Cortex of kidney (tissue), 1 donor: ENCODE measurements at places on chromosomes 11 and 22.

DNA sequence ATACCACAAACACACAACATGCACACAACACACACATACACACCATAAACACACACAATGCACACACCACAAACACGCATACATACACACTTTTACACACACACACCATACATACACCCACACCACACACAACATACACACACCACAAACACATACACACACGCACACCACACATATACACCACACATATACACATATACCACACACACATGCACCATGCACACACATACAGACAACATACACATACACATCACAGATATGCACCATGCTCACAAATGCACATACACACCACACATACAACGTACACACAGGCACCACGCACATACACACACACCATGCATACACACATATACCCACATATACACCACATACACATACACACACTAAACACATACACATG is 11.7 kb upstream of the B4GALNT4 start:
- no peak for DNase-seq

DNA sequence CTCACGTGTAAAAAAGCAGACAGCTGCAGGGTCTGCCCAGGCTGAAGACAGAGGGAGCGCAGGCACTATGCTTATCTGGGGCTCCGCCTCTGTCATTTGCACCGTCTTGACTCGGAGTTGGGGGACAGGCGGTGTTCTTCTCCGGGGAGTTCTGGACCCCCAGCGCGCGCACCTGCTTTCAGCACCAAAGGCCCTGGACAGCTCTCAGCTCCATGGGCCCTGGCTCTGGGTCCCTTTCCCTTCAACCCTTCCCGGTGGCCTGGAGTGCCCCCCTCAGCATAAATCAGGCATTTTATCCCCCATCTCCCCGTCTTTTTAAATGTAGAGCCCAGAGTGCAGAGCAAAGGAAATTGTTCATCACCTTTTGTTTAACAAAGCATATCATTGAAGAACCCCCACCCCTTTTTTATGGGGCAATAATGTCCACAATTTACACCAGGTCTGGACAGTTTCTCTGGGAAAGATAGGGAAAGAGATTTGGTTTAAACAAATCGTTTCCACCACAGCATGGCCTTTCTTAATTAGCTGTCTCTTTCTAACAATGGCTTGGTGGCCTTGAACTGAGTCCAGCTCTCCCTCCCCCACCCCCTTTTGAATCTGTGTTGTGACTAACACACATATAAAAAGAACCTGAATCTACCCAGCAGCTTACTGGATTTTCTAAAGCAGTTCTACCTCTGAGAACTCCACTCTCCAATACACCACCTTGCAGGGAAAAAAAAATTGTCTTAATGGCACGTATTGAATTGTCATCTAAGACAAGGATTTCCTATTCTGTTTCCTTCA is 1.7 kb downstream of the SEZ6L start:
- DNase-seq: no peak

GRCh38 chr11:203056-203944 is 3.9 kb downstream of the BET1L start:
- no peak for DNase-seq

DNA sequence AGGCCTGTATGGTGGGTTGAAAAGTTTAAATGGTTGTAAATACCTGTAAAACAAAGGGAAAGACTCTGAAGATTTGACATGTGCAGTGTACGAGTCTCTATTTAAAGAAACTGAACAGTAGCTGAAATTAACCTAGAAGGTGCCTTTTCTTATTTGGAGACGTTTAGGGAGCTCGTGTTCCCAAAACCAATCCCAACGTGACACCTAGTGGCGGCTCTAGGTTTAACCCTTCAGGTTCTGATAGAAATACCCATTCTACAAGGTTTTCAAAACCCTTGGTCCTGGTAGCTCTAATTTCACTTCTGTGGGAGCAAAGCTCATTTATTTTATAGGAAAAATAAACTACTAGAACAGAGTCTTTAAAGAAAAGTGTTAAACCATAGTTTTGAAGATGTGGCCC is 258.3 kb downstream of the LRRC4C start:
- no peak for DNase-seq

GRCh38 chr11:86151174-86152005 is 82.5 kb upstream of the PICALM start:
- no peak for DNase-seq

DNA sequence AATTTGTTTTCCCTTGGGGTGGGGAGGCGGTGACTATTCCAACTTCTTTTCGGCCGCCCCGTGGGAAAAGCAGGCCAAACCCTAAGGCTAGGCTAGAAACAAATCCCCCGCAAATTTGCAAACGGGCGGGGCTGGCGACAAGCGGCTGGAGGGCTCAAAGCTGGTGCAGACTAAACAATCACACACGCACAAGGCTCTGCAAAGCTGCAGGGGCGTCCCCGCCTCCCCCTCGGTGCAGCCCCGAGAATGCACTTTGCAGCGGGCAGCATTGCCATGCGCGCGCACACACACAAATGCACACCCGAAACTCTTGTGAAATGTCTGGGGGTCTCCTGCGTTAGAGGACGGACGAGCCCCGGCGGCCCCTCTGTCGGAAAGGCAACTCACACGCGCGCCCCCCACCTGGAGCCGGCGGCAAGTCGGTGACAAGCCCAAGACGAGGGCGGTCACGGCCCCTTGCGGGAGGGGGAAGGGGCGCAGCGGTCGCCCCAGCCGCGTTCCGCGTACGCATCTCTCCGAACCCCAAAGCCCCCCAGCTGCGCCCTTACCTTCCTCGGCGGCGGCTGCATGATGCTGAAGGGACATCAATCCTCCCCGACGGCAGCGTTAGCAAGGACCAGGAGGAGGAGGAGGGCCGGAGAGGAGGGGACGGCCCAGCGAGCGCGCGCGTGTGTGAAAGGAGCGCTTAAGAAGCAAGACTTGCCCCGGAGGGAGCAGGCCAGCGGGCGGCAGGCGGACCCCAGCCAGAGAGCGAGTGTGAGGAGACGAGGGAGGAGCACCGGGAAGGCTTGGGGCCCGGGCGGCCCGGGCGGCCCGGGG is 600 bp downstream of the FCHSD2 start:
- DNase-seq: no peak

- no peak for DNase-seq
Measured at GRCh38 chr11:95584180-95584579, 205.4 kb downstream of the FAM76B start.

DNA sequence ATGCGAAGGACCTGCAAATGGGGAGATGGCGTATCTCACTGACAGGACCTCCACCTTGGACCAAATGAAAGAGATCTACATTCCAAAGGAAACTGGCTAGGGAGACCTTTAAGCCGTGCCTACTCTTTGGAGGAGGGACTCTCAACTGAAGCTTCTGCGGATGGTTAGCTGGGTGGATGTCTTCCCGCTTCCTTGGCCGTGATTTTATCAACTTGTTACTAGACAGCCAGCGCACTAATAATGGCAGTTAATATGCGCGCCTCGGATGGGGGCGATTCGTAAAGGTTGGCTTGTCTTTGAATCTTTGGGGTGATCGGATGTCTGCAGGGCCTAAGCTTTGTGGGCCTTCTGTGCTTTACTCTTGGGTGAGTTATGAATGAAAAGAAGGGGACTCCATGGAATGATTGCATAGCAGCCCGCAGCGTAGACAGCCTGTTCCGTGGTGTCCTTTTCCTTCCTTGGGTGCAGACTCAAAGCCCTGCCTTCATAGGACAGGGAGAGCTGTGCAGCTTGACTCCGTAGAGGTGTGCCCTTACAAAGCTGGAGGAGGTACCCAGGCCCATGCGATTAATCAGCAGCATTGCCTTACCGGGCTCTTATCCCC is 1.5 kb downstream of the ZNRF3 start:
- no peak for DNase-seq

DNA sequence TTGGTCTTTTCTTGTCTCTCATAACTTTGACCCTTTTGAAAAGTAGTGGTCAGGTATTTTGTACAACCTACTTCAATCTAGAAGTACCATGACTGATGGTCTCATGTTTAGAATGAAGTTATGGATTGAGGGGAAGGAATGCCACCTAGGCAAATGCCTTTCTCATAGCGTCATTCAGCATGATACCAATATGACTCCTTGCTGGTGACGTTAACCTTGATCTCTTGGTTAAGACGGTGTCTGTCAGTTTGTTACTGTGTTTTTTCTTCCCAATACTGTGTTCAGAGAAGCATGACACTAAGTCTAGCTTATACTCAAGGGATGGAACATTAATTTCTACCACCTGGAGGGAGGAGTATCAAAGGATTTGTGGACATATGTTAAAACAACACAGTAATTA is 130.9 kb downstream of the KIF18A start:
- no peak for DNase-seq

DNA sequence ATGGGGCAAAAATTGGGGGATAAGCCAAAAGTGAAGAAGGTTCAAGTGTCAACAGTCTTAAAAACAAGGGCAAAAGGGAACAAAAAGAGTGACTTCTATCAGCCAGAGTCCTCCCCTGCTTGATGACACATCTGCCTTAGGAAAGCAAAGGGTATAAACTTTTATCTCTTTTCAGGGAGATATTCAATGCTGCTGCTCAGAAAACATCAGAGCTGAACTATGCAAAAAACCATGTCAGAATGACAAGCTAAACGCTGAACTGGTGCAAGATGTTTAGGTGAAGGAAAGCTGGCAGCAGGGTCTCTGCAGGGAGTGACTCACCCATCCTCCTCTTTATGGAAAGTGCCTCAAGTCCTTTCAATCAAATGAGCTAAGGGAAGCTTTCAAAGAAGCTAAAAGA is 24.7 kb downstream of the ALG9 start:
- no peak for DNase-seq

GRCh38 chr11:128956401-128957201 is 13.9 kb upstream of the TP53AIP1 start:
- DNase-seq: no peak

- DNase-seq: no peak
Measured at GRCh38 chr11:61699737-61700160, 19.6 kb downstream of the DAGLA start.

DNA sequence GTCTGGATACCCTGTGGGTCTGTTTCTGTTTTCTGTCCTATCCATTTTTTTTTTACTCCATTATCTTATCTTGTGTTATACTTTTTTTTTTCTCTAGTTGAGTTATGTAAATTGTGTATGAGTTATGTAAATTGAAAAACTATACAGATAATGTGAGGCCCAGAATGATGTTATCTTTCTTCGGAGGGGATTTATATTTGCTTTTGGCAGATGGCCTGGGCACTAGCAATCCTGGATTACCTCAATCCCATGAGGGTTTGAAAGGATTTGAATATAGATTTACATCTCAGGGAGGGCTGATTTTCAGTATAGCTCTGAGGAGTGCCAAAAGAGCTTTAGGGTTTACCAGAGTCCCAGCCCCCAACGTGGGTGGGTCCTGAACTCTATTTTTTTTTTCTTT is 71.0 kb downstream of the CSTPP1 start:
- DNase-seq: no peak

GRCh38 chr11:66857234-66857926 is 516 bp downstream of the LRFN4 start:
- no peak for DNase-seq

DNA sequence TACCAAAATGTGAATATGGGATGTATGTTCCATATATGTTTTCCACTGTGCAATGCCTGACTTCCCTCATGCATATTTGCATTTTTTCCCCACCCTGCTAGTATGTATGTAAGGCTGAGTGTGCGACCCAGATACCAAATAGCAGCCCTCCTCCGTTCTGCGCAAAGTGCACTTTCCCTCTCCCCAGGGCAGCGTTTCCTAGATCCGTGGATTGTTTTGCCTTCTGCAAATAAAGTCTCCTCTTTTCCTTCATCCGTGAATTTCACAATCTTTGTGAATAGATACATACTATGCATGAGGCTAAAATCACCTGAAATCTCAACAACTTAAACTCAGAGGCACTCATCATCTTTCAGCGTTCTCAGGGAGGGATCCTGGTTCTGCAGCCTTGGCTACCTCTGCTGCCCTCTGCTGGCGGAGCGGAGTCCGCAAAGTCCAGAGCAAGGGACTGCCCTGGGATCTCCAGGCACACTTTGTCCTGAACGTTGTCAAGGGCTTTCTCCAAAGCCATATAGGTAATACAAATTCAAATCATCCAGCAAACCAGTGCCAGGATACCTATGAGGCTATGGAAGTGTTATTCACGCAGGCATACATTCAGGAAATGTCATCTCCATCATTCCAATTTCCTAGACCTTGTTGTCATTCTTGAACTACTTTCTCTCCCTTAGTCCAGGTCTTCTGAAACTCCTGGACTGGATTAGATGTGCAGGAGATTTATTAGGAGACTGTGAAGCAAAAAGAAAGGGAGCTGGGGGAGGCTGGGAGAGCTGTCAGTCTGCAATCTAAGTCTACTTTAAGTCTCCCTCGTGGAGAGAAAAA is 53.1 kb downstream of the CNTF start:
- DNase-seq: no peak

GRCh38 chr11:92931746-92932422 is 37.6 kb upstream of the MTNR1B start:
- no peak for DNase-seq

GRCh38 chr11:7555052-7555699 is 41.4 kb downstream of the PPFIBP2 start:
- no peak for DNase-seq

DNA sequence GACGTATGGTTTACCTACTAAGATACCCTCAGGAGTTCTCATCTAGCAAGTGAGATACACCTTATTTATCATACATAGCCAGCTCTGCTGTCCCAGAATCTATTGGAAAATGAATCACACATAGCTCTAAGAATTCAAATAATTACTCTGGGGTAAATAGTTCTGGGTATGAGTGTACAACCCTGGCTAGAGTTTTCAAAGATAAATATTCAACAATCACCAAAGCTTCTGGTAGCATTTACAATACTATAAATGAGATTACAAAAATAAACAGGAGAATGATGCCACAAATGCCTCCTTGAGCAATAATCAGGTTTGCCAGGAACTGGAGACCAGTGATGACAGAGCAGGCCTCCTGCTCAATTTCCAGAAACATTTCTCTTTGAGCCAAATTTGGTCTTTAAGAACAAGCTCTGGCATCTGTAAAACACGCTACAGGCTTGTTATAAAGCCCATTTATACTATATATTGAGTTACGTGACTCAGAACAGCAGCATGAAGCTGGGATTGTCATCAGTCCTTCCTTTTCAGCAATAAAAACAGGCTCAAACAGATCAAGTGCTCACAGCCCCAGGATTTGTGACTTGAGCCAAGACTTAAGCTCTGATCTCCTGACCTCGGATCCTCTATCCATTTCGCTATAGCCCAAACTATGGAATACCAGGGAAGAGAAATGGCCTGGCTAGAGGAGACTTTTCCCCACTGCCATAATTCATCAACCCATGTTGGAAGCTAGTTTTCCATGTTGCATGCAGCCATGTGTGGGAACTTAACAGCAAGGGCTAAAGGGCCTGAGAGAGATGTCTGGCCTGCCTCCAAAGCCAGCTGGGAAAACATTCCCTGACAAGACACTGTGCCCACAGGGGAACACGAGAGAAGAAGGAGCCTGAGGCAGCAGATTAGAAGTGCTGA is 19.7 kb downstream of the RAB30 start:
- no peak for DNase-seq

GRCh38 chr22:42947211-42947990 is 67.5 kb downstream of the PACSIN2 start:
- no peak for DNase-seq
